ENCODE measurements at places on chromosomes 7 and 10.
A peak's percentile ranks its signal among the peaks of the same experiment; 100 is the strongest.

DNA sequence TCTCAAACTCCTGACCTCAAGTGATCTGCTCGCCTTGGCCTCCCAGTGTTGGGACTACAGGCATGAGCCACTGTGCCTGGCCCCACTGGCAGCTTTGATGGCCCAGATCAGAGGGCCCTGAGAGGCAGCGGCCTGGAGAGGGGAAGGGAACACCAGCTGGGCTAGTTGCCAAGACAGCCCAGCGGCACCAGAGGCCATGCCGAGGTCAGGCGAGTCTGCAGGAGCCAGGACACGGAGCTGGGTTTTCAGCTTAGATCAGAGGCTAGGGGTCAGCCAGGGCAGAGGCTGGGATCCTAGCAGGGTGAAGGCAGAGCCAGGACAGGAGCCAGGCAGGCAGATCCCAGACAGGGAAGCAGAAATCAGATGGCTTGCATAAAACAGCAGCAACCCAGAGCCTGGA is 92.9 kb downstream of the MYL10 start:
- no peak for DNase-seq

DNA sequence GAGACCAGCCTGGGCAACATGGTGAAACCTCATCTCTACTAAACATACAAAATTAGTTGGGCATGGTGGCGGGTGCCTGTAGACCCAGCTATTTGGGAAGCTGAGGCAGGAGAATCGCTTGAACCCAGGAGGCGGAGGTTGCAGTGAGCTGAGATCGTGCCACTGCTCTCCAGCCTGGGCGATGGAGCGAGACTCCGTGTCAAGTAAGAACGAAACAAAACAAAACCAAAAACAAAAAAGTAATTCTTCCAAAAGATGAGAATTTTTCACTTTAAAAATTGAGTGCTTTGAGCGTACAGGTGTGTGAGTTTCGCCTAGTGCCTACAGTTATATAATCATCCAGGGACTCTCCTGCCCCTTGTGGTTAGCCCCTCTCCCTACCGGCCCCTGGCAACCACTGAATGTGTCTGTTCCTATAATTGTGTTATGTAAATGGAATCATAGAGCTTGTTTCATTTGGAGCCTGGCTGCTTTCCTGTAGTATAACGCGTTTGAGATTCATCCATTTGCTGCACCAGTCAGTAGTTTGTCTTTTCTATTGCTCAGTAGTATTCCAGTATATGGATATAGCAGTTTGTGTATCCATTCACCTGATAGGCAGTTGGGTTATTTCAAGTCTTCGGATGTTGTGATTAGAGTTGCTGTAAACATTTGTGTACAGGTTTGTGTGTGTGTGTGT is 80.0 kb downstream of the RBM33 start:
- DNase-seq, result no peak

DNA sequence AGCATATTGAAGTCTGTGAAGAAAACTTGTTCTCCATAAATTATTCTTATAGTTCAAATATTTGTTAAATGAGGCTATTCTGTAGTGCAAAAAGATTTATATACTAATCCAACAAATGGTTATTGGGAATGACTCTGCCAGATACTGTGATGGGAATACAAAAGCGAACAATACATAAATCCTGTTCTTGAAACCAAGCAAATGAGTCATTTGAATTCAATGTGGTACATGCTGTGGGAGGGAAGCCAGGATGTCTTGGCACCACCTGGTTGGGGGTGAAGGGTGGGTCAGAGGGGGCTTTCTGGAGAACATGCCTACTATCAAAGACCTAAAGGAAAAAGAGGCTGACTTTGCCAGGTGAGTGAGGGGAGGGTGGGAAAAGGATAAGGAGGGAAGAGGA is 594.2 kb downstream of the CALN1 start:
- DNase-seq, result no peak

DNA sequence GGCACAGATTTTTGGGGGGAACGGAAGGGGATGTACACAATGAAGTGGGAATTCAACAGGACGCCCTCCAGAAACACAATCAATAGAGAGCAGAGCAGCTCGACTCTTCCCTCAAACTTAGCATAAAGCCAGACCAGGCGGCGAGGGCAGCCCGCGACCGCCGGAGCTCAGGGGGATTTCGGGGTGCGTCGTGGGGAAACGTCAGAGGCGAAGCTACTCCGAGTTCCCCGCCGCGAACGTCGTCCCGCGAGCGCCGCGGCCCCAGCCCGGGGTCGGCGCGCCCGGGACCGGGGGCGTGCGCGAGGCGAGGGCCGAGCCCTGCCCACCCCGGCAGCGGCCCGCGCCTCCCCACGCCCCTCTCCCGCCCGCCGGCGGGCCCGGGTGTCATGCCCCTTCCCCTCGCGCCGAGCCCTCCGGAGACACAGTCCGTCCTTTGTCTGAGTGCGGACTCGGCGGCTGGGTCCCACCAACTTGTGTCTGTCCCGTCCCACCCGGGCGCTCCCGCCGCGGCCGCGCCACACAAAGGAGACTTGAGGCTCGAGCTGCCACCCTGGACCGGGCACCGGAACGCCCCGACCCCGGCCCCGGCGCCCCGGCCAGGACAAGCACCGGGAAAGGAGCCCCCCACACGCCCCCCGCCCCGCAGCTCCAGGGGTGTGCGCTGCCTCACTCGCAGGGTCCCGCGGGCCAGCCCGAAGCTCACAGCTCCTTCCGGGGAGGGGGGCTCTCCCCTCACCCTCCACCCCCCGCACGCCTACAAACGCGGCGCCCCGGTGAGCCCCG is 634 bp downstream of the EZH2 start:
- DNase-seq, result peak; percentile 17

- no peak for DNase-seq
These were observed 22.2 kb upstream of the PODXL start for GRCh38 chr7:131578602-131579001.

DNA sequence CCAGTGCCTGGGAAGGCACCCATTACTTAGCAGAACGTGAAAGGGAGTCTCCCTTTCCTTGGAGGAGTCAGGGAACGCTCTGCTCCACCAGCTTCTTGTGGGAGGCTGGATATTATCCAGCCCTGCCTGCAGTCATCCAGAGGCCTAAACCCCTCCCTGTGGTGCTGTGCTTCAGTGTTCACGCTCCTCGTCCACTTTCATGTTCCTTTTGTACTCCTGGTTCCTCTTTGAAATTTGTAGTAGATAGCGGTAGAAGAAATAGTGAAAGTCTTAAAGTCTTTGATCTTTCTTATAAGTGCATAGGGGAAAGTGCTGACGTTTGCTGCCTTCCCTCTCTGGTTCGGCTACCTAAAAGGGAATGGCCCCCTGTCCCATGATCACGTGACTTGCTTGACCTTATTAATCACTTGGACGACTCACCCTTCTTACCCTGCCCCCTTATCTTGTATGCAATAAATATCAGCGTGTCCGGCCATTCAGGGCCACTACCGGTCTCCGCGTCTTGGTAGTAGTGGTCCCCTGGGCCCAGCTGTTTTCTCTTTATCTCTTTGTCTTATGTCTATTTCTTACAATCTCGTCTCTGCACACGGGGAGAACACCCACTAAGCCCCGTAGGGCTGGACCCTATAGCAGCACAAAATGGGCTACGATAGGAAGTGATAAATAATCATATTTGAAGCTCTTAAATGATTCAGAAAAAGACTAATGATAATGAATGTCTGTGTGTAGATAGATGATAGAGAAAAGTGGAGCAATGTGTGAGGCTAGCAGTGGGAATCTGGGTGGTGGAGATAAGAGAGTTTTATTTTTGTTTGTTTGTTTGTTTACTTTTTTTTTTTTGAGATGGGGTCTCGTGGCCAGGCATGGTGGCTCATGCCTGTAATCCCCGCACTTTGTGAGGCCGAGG is 5.8 kb upstream of the ESYT2 start:
- DNase-seq, result no peak

- DNase-seq, result no peak
These were observed 927.3 kb upstream of the ZNF722 start for GRCh38 chr7:63071396-63071795.

GRCh38 chr10:131560166-131560565 is 248.6 kb upstream of the TCERG1L start:
- DNase-seq, result no peak

DNA sequence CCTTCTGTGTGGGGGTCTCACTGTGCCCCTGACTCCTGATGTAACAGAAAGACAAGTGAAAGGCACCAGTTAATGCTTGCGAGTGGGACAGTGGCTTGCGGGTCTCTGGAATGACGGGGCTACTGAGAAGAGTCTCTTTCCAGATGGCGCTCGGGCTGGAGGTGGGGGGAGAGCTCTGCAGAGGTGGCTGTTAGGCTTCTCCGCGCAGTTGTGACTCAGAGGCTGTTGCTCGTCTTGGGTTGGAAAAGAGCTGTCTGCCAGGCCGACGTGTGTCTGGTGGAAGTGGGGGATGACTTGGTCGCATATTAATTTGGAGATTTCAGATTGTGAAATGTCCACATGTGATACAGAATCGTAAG is 27.9 kb upstream of the SH2B2 start:
- DNase-seq, result no peak

All from 8988T (cell line).